ENCODE measurements at places on chromosomes 11 and 22.

- no peak for DNase-seq
These were observed 427.1 kb downstream of the DYNC2H1 start for GRCh38 chr11:103536335-103536722.

GRCh38 chr11:102788334-102788995 lies 8.0 kb upstream of the MMP10 start:
- DNase-seq: no peak

DNA sequence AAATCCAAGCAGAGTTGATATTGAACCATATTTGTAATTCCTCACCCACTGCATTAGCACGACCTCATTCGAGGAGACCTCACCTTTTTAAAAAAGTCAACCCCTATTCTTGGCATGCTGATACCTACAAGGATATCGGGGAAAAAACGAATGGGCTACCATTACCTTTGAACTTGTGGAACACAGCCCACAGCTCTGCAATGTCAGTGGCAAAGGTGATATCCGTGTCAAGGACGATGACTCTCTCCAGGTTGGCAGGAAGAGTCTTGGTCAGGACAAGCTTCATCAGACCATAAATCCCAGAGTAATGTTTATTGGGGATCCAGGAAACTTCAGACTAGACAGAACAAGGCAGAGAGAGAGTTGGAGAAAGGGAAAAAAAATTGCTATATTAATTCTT lies 355.6 kb downstream of the LARGE1 start:
- DNase-seq: no peak

DNA sequence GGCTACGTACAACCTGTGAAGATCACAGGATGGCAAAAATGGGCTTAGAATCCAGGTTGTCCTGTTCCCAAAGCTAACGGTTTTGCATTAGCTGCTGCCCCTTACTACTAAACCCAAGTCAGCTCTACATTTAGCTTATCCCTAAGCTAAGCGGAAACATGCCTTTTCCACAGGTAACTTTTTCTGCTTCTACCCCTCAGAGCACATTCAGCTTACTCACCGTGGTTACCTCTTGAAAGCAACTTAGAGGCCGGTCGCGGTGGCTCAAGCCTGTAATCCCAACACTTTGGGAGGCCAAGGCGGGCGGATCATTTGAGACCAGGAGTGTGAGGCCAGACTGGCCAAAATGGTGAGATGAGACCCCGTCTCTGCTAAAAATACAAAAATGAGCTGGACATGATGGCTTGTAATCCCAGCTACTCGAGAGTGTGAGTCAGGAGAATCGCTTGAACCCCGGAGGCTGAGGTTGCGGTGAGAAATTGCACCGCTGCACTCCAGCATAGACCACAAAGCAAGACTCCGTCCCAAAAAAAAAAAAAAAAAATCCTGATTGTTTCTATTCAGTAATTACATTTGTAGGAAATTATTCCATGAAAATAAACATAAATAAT lies 790 bp upstream of the TMEM41B start:
- DNase-seq: peak; percentile 15

GRCh38 chr11:7098235-7098832 lies 9.5 kb downstream of the RBMXL2 start:
- DNase-seq: no peak

DNA sequence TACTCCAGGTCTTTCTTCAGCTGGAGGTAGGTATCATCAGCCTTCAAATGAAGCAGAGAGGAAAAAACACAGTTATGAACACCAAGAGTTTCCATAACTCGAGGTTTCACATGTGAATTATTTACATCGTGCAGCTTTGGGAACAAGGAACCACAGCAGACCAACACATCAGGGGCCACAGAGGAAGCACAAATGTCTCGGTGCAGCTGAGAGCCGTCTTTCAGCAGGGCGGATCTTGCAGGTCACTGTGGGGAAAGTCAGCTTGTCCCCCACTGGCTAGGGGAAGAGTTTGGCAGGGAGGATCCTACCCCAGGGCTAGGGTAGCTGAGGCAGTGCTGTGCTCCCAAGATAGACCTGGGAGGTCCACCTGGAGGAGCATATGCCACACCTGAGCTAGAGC lies 74.7 kb downstream of the C11orf58 start:
- DNase-seq: no peak

GRCh38 chr11:26297189-26297975 lies 34.5 kb upstream of the ANO3 start:
- DNase-seq: peak; percentile 56

DNA sequence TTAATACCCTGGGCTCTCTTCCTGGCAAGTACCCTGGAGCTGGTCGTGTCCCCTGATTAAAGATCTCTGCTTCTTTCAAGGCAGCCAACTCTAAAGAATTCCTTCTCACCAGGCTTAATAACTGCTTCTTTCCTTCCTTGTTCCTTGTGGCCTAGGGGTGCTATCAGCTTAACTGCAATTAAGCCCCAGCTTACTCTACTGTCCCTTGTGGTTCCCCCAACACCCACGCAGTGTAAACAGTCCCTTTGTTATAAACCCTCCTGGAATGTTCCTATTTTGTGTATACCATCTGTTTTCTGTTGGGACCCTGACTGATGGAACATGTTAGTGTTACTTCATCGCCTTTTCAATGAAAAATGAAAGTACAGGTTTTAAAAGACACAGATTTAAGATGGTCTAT lies 126.4 kb upstream of the KIRREL3 start:
- no peak for DNase-seq

GRCh38 chr11:45079075-45079444 lies 67.4 kb upstream of the PRDM11 start:
- DNase-seq: no peak

DNA sequence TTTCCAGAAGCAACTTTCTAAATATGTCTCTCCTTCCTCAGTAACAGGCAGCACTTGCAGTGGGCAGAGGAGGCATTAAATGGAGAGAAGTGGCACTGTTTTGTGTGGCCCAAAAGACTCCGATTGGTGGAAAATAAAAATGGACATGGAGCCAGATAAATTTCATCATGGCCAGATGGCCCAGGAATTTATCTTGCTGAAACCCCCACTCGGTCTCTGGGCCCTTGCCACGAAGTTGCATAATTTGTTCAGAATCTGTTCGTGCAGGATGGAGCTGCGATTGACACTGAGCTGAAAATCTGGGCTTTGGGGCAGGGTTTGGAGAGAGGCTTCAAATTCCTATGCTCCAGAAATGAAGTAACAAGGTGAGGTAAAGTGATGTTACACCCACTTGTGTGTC lies 65.5 kb downstream of the C11orf91 start:
- DNase-seq: no peak

DNA sequence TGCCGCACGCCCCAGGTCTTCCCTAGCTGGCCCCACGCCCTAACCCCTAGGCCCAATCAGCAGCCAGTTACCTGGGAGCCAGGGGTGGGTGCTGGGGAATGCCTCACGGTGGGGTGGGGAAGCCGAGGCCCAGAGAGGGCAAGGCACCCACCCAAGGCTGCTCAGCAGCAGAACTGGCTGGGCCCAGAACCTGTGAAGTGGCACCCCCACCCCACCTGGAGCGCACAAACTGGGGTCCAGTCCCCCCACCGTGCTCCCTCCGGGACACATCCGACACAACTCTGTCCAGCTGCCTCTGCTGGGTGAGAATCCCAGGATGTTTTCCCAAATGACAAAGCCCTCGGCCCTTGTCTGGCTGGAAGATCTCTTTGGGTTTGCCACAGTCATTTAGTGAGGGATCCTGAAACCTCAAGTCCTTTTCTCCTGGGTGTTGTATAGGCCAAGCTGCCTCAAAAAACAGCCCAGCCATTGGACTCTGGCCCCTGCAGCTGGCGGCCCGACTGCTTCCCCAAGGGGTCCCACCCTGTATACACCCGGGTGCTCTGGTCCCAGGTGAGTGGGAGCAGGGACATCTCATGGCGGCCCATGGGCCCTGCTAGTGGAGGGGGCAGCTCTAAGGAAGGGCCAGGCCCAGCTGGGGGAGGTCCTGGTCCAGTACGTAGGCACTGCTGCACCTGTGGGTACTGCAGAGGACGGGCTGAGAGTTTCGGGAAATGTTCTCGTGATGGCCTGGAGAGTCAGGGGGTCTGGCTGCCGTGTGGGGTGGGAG lies 20.9 kb downstream of the TSSC4 start:
- no peak for DNase-seq

GRCh38 chr22:44354288-44354687 lies 41.5 kb upstream of the SHISAL1 start:
- DNase-seq: no peak

DNA sequence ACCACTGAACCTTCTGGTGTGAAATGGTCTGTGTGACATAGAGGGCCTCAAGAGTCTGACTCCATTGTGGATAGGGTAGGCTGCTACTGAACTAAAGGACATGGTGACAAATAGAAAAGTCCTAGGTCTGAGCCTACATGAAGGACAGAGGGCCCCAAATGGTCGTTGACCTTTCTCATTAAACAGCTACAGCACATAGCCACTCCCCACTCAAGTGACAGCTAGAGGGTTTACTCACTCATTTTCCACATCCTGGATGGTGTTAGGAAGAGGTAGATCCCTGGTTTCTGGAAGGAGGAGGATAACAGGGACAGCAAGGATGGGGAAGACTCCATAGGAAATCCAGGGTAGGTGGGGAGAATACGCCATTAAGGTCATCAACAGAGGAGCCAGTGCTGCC lies 63.3 kb downstream of the SLC22A24 start:
- no peak for DNase-seq

All from body of pancreas (tissue), 4 donors.